ENCODE measurements at places on chromosomes 6 and 20.

- DNase-seq: peak; percentile 22
These were observed 67.1 kb downstream of the SCAF8 start for GRCh38 chr6:154800338-154800737.

- DNase-seq: no peak
These were observed 69.3 kb downstream of the FAM50B start for GRCh38 chr6:3918469-3918868.

- no peak for DNase-seq
These were observed 444.1 kb upstream of the SOX4 start for GRCh38 chr6:21149470-21149869.

DNA sequence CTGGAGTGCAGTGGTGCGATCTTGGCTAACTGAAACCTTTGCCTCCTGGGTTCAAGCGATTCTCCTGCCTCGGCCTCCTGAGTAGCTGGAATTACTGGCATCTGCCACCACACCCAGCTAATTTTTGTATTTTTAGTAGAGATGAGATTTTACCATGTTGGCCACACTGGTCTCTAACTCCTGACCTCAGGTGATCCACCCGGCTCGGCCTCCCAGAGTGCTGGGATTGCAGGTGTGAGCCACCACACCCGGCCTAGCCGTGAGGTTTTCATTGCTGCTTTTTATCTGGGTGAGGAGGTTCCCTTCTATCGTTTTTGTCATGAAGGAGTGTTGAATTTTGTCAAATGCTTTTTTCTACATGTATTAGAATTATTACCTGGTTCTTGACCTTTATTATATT, 23.9 kb downstream of the SRC start:
- no peak for DNase-seq

- DNase-seq: peak; percentile 21
These were observed 642 bp downstream of the NKX2-2 start for GRCh38 chr20:21513181-21513663.

DNA sequence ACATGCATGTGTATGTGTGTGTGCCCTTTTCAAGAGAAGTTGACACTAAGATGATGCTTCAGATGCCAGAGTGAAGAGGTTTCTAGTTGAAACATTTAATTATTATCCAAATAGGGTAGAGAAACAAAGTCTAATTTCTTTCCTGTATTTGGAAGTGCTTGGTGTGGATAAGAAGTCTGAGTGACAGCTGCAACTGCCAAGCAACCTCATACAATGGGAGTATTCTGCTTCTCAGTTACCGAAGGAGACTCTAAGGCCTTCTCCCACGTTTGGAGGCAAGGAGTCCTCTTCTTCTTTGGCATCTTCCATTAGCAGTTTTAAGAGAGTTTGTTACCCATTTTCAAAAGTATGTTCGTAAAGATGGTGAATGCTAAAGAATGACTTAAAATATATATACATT, 82.4 kb downstream of the HDGFL1 start:
- DNase-seq: no peak

- no peak for DNase-seq
These were observed 1.1 kb upstream of the SLC32A1 start for GRCh38 chr20:38723017-38723847.

GRCh38 chr6:43058531-43058930, 703 bp downstream of the MRPL2 start:
- DNase-seq: no peak

- DNase-seq: no peak
These were observed 349.2 kb upstream of the RNF217 start for GRCh38 chr6:124613031-124613430.

DNA sequence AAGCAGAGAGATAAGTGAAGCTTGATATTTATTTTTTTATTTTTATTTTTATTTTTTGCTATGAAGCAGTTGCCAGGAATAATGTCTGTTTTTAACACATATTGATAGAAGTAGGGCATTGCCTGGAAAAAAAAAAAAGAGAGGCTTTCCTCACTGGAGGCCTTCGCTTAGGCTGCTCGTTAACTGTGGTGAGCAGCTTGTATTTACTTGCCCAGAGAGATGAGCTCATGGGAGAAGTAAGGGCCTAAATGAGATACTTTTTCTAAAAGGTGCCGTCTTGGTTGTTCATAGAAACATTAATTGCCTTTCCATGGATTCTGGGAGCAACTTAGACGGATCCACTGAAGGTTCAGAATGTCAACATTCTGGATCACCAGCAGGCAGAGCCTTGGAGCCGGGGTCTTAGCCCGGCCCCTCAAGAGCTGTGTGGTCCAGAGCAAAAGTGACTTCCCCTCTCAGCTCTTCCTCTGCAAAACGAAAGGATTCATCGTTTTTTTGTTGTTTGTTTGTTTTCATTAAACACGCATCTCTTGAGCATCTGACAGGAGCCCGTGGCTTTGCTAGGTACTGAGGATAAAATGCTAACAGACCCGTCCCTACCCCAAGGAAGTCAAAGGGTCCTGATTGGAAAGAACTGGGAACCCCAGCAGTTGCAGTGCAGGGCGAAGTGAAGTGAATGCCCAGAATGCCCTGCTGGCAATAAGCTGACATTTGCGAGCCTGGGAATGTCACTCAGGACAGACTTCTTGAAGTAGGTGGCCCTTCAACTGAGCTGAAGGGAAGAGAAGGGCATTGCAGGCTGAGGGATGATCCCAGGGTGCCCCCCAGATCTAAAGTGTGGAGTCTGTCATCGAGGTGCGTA, 138.5 kb downstream of the ZDHHC14 start:
- no peak for DNase-seq

GRCh38 chr20:62174021-62174804, 8.6 kb upstream of the MTG2 start:
- no peak for DNase-seq

- DNase-seq: no peak
These were observed 8.7 kb downstream of the AURKA start for GRCh38 chr20:56383334-56383733.

GRCh38 chr20:24638591-24639548, 169.4 kb downstream of the SYNDIG1 start:
- no peak for DNase-seq

DNA sequence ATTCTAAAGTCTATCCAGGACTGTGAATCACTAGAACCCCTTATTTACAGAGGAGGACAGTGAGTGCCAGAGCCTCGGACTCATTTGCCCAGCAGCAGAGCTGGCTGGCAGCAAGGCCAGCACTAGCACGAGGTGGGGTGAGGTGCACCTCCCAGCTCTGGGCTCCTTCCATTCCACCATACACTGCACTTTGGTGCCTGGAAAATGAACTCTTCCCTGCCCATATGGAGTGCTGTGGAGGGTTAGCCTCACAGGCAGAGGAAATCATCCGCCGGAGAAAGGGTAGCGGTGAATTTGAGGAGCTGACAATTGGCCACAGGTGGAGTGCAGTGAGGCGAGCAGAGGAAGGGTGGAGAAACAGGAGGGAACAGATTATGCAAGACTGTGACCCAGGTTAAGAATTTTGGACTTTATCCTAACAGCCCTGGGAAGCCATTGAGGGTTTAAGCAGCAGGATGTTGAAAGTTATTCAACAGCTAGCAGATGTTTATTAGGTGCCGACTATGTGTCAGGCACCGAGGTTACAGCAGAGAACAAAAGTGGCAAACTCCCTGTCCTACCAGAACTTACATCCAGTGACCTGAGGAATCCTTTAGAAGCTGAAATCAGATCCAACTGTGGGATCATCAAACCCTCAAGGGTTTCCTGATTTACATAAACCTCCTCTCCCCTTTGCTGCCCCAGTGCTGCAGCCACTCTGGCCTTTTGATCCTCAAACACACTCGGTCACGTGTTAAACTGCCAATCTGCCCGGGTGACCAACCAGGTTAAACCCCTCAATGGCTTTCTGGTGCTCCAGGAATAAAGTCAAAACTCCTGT, 6.2 kb downstream of the TRIM26 start:
- DNase-seq: no peak

GRCh38 chr6:36957773-36958271, 3.3 kb downstream of the PI16 start:
- DNase-seq: no peak

- DNase-seq: no peak
These were observed 117.2 kb downstream of the BACH2 start for GRCh38 chr6:90179190-90180169.

- DNase-seq: no peak
These were observed 32.5 kb downstream of the UQCC2 start for GRCh38 chr6:33678932-33679490.

- DNase-seq: peak; percentile 74
These were observed 22.2 kb downstream of the TNXB start for GRCh38 chr6:32086661-32087573.

DNA sequence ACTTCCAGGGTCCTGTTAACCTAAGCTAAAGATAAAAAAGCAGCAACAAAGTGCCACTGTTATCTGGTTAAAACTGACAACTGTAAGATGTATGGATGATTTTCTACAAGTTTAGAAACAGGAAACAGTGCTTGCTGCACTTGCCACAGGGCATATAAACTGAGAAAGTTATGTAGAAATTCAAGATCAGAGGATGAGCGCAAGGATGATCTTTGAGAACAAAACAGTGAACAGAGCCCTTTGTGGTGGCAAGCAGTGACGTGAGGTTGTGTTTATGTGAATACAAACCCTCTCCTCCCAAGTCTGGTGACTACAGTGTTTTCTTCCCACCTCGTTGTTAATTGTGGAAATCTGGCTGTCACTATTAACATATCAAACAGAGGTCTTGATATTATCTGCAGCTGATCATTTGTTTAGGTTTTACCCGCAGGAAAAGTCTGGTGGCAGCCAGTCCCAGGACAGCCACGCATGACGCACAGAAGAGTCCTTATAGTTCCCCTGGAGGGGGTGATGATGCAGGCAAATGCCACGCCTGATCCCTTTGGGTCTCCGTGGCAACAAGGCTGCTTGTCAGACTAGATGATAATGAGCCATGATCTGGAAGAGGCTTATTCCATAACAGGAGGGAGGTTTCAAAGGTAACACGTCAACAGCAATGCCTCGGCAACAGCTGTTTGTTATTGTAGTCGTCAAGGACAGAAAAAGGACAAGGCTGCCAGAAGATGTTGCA, 43.1 kb upstream of the TNFAIP3 start:
- DNase-seq: no peak

GRCh38 chr20:24972341-24972740, 20.2 kb downstream of the APMAP start:
- no peak for DNase-seq

DNA sequence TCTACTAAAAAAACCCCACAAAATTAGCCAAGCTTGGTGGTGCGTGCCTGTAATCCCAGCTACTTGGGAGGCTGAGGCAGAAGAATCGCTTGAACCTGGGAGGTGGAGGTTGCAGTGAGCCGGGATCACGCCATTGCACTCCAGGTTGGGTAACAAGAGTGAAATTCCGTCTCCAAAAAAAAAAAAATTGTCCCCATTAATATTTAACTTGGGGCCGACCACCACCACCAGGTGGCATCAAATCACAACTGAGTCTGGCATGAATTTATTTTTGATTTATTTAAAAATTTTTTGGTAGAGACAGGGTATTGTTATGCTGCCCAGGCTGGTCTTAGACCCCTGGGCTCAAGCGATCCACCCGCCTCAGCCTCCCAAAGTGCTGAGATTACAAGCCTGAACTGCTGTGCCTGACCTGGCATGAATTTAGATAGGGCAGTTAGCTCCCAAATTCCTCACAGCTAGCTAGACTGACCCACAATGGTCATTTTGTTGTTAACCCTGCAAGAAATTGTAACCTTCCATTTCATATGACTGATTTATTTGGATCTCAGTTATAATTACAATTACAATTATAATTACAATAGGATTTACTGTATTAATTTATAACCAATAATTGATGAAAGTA, 17.1 kb upstream of the BEND3 start:
- no peak for DNase-seq

DNA sequence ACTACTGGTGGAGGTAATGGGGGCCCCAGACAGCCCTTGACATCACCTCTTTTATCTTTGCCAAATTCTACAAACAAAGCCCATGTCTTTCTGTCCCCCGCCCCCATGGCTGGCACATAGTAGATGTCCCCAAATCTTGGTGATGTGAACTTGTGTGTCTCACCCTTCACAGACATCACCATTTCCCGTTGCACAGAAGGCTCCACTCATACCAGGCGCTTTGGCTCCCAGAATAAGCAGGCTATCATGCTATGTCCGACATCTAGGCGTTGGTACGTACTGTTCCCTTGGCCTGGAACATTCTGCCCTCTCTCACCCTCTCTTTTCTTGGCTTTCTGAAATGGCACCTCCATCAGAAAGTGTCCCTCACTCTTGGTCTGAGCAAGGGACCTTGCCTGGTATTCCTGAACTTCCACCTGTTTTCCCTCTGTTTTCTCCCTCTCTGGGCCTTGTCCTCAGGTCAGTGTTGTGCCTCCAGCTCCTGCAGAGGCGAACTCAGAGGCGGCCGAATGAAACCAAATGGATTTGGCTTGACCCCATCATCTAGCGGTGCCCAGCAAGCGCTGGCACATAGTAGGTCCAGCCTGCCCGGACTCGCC, 968 bp upstream of the CCN5 start:
- DNase-seq: no peak

GRCh38 chr6:43250992-43251373, 7.7 kb downstream of the TTBK1 start:
- no peak for DNase-seq

GRCh38 chr6:4398791-4399190, 263.4 kb upstream of the ECI2 start:
- DNase-seq: no peak

DNA sequence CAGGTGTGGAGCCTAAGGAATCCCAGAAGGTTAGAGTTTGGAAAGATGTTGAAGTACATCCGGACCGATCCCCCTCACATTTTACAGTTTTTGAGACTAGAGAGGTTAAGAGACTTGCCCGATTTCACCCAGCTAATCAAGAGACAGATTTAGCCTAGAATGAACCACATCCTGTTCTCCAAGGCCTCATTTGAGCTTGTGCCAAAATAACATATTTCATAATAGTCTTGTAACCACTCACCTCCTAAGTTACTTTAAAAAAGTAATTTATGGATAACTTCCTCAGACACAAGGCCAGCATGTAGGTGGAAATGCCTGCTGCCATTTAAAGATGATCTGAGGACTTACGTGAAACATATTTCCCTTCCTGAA, 39.8 kb upstream of the ARHGAP18 start:
- DNase-seq: no peak

DNA sequence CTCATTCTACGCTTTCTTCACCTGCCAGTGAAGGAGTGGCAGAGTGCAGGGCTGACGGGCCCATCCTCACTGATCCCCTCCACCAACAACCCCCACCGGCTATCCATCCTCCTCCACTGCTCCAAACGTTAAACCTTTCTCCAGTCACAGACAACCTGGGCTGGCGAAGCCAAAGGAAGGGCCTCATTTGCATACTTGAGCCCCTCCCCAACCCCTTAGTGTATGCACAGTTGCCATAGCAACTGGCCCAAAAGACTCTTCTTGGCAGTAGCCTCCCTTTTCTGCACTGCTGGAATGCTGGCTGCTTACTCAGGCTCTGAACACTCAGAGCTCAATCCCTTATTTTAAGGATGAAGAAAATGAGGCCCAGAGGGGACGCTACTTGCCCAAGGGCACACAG, 130.3 kb downstream of the GRM4 start:
- DNase-seq: no peak

GRCh38 chr6:12804952-12805645, 88.5 kb downstream of the PHACTR1 start:
- no peak for DNase-seq

GRCh38 chr20:37821696-37822095, 81.2 kb upstream of the VSTM2L start:
- DNase-seq: no peak
